ENCODE measurements at places on chromosomes 13 and 19. TPM values are rescaled to one million over a fixed set of nuclear protein-coding genes. Genes with fewer than 3 reads are reported as not detected.

DNA sequence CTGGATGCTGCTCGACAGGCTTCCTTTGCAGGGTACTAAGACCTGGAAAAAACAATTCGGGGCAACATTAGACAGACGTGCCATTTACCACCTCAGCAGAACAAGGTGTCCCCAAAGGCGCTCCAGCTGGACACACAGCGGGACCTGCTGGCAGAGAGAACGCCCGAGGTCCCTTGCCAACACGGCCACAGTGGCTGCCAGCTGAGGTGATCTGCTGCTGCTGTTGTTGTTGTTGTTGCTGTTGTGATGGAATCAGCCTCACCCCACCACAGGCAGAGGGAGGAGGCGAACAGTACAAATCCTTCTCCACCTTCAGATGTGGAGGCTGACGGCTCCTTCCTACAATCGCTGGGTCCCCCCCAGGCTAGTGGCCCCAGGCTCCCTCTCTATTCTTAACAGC is 25.2 kb downstream of the ANKRD27 start:
- H3K27ac ChIP-seq, result no peak overlapping the region
- H3K27me3 ChIP-seq, result no peaks in the 10 kb centered on the region
- peaks cover 15% of the 10 kb centered on the region for H3K36me3 ChIP-seq
- H3K4me3 ChIP-seq, result no peak overlapping the region

DNA sequence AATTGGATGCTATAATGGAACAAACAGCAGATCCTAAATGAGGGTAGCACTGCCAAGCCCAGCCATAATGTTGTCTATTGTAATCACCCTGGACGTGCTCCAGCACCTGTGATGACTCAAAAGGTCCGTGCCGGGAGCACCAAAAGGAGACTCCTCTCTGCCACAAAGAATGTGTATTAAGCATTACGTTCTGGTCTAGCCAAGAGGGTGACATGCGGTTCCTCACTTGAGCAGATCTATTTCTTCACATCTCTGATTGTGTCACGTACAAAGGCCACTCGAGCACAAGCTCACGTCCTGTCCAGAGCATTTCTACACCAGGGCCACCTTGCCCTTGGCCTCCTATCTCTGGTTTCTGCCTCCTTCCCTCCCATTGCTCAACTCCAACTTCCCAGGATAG is 219.9 kb upstream of the IRS2 start:
- H3K4me1 ChIP-seq, result peaks cover 4% of the 10 kb centered on the region
- no peaks in the 10 kb centered on the region for H3K27me3 ChIP-seq
- no peaks in the 10 kb centered on the region for H3K36me3 ChIP-seq

GRCh38 chr13:96934889-96935489 is 59.3 kb downstream of the OXGR1 start:
- no peaks in the 10 kb centered on the region for H3K27me3 ChIP-seq
- no peak for DNase-seq
- H3K4me3 ChIP-seq, result no peak overlapping the region
- no peaks in the 10 kb centered on the region for H3K36me3 ChIP-seq
- no peak overlapping the region for H3K27ac ChIP-seq

CCDC122 gene
- 3.9 TPM for total RNA-seq

DNA sequence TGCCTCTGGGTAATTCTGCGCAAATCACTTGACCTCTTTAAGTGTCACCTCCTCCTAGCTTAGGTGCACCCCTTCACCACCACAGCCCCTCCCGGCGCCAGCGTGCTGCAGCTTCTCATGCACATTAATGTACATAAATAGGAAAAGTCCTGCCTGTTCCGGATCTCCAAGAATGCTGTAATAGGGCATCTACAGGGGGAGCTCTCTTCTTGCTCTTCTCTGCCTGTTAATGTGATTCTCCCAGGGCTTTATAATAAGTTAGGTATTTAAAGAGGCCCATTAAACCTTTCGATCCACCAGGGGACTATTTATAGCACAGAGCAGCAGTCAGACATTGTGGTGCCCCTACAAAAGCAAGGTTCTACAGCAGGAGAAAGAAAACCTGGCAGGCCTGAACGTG is 35.3 kb downstream of the SOX1 start:
- H3K36me3 ChIP-seq, result no peaks in the 10 kb centered on the region
- H3K4me3 ChIP-seq, result no peak overlapping the region

ZNF829 gene
- total RNA-seq, result 6.4 TPM

IZUMO1 gene
- total RNA-seq, result not detected

RBM42 gene
- 55.1 TPM for total RNA-seq

FGF22 gene
- 1.7 TPM for total RNA-seq

GRCh38 chr19:28656644-28657043 is 556.3 kb downstream of the UQCRFS1 start:
- no peaks in the 10 kb centered on the region for H3K36me3 ChIP-seq
- no peak for DNase-seq
- H3K27ac ChIP-seq, result no peak overlapping the region
- H3K27me3 ChIP-seq, result no peaks in the 10 kb centered on the region

DNA sequence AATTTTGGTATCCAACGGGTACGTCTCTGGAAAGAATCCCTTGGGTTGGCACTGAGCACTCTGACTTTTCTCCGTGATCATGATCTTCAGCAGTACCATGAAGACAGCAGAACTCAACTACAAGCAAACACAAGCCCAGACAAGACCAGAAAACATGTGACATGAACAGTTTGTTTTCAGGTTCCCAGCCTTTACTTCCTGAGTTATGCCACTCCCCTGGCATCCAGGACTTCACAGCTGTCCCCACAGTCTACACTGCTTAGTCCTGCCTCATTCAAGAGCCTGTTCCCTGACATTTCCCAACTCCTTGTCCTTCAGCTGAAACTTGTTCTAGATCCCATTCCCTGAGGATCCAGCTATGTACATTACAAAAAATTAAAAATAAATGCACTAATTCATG is 4.9 kb upstream of the N4BP2L1 start:
- no peaks in the 10 kb centered on the region for H3K27me3 ChIP-seq
- H3K4me3 ChIP-seq, result no peak overlapping the region
- H3K27ac ChIP-seq, result no peak overlapping the region
- peaks cover 6% of the 10 kb centered on the region for H3K4me1 ChIP-seq

DNA sequence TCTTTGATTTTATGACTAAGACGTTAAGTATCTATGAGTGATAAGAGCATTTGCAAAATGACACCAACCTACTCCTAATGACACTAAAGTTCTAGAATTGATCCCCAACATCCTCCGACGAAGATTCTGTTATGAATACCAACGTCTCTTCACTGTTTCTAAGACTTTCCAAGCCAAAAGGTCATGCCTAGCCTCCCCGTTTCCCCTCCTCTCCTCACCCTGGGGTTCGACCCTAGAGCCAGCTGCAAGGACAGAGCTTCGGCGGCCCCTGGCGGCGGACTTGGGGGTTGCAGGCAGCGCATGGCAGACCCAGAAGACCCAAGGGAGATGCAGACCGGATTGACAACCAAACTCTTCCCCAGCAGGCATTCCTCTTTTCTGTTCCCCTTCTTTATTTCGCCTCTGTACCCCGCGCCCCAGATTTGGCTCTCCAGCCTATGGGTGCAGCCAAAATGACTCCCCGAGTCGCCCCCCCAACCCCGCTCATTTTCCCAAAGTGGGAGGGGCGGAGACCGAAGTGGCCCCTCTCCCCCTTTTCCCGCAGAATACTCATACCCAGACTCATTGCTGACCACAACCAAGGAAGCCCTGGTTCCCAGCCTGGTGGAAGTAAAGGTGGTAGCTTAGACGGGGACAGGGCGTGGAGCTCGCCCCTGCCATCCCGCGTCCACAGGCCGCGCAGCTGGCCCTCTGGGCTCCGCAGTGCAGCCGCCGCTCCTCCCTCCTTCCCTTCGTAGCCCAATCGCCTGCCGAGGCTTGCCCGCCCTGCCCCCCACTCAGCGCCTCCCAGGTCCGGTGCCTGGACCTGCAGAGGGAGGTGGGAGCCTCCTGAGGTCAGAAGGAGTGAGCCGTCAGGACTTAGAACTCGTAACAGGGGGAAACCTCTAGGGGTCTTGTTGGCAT is 4.1 kb upstream of the EML2 start:
- H3K36me3 ChIP-seq, result no peaks in the 10 kb centered on the region
- peak; percentile 86 for DNase-seq
- no peak overlapping the region for H3K4me3 ChIP-seq
- no peaks in the 10 kb centered on the region for H3K4me1 ChIP-seq
- H3K27ac ChIP-seq, result no peak overlapping the region
- peaks cover 41% of the 10 kb centered on the region for H3K27me3 ChIP-seq

GRCh38 chr19:35166100-35167063 is 11.8 kb downstream of the FXYD5 start:
- no peak overlapping the region for H3K27ac ChIP-seq
- H3K36me3 ChIP-seq, result no peaks in the 10 kb centered on the region
- H3K4me3 ChIP-seq, result no peak overlapping the region
- H3K27me3 ChIP-seq, result no peaks in the 10 kb centered on the region
- no peaks in the 10 kb centered on the region for H3K4me1 ChIP-seq
- DNase-seq, result peak; percentile 20

GRCh38 chr13:95698047-95698749 is 21.3 kb downstream of the DNAJC3 start:
- H3K27ac ChIP-seq, result no peak overlapping the region
- H3K4me1 ChIP-seq, result no peaks in the 10 kb centered on the region
- no peak for DNase-seq
- H3K36me3 ChIP-seq, result no peaks in the 10 kb centered on the region
- no peaks in the 10 kb centered on the region for H3K27me3 ChIP-seq

- no peaks in the 10 kb centered on the region for H3K36me3 ChIP-seq
- DNase-seq, result peak; percentile 86
- H3K4me3 ChIP-seq, result no peak overlapping the region
- H3K27ac ChIP-seq, result peak overlapping the region; percentile 19
These were observed 5.1 kb downstream of the CBARP start for GRCh38 chr19:1232652-1233072.

GRCh38 chr13:27960362-27961226 is 8.5 kb downstream of the CDX2 start:
- H3K36me3 ChIP-seq, result no peaks in the 10 kb centered on the region
- no peak overlapping the region for H3K27ac ChIP-seq
- peaks cover 100% of the 10 kb centered on the region for H3K27me3 ChIP-seq
- peak overlapping the region; percentile 40 for H3K4me3 ChIP-seq
- DNase-seq, result no peak
- peaks cover 17% of the 10 kb centered on the region for H3K4me1 ChIP-seq

GRCh38 chr13:21871382-21871781 is 200.5 kb downstream of the FGF9 start:
- DNase-seq, result no peak
- H3K36me3 ChIP-seq, result no peaks in the 10 kb centered on the region
- H3K4me3 ChIP-seq, result no peak overlapping the region
- no peaks in the 10 kb centered on the region for H3K4me1 ChIP-seq

GRCh38 chr13:100904293-100904976 is 229.8 kb upstream of the TMTC4 start:
- no peaks in the 10 kb centered on the region for H3K27me3 ChIP-seq
- H3K27ac ChIP-seq, result no peak overlapping the region
- no peak overlapping the region for H3K4me3 ChIP-seq
- no peaks in the 10 kb centered on the region for H3K4me1 ChIP-seq
- DNase-seq, result no peak
- H3K36me3 ChIP-seq, result no peaks in the 10 kb centered on the region

DNA sequence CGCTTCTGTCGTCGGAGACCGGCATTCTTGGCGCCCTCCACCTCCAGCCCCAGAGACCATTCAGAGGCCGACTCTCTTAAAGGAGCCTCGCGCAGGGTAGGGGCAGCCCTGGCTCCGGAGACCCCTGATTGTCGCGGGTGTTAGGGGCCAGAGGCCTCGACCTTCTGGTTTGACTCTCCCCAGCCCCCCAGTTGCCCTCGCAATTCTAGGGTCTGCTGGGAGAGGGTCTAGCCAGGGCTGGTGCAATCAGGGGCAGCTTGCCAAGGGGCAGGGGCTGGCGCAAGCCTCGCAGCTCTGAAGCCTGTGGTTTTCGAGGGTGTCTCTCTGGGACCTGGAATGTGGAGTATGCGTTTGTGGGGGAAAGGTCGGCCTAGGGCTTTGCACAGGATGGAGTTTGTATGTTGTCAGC is 1.6 kb upstream of the SLC7A10 start:
- no peaks in the 10 kb centered on the region for H3K36me3 ChIP-seq
- H3K27ac ChIP-seq, result no peak overlapping the region
- H3K4me1 ChIP-seq, result peaks cover 17% of the 10 kb centered on the region
- H3K27me3 ChIP-seq, result peaks cover 45% of the 10 kb centered on the region
- no peak overlapping the region for H3K4me3 ChIP-seq

ZNF649 gene
- total RNA-seq, result 14.6 TPM

ZNF724 gene
- 0.33 TPM for total RNA-seq

DNA sequence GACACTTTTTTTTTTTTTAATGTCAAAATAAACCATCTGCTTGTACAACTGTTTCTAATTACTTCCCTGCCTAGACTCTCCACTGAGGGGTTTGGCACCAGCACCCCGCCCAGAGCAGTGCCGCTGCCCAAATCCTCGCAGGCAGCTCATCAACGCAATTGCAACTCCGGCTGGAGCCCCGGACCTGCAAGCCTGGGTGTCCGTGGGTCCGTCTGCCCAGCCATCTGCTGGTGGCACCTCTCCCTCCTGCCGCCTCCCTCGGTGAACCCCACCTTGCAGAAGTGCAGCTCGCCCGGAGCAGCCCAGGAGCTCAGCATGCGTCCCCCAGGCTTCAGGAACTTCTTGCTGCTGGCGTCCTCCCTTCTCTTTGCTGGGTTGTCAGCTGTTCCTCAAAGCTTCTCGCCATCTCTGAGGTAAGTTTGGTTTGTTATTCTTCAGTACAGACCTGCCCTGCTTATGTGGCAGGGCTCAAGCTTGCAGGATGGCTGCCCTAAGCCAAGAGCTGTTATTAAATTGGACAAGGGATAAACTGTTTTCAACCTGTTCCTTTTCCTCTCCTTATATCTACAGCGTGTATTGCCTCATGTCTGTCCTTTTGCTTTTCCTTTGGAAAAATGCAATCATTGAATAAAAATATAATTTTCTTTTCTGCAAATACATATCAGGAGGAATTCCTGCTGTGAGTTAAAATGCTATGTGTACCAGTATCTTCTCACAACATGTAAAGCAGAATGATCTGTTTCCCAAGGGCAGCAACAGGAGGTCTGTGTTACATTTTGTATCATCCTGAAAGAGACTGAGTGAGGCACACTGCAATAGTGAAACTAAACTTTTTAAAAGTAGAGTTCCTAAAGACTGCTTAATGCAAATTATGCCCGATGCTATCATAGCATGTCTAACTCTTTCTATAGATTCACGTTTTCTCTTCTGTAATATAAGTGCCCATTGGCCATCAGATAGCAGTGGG is at the start of gene ITGBL1:
TSS of gene ITGBL1 (plus strand) at position 157 of the 967 bp plus-strand sequence. CDS start at position 316, 159 bp downstream.
- no peaks in the 10 kb centered on the region for H3K4me1 ChIP-seq
- peaks cover 9% of the 10 kb centered on the region for H3K27me3 ChIP-seq
- no peaks in the 10 kb centered on the region for H3K36me3 ChIP-seq
- H3K4me3 ChIP-seq, result peak within 1 kb of the TSS; percentile 20
- H3K27ac ChIP-seq, result no peak within 1 kb of the TSS

TMC4 gene
- total RNA-seq, result not detected

CALR3 gene
- total RNA-seq, result not detected

- no peak overlapping the region for H3K4me3 ChIP-seq
- H3K27ac ChIP-seq, result no peak overlapping the region
- peaks cover 38% of the 10 kb centered on the region for H3K4me1 ChIP-seq
These were observed 15.5 kb upstream of the ISYNA1 start for GRCh38 chr19:18453269-18454024.

ZNF442 gene
- 3.2 TPM for total RNA-seq

GRCh38 chr13:49638744-49639072 is 10.4 kb downstream of the ARL11 start:
- H3K27ac ChIP-seq, result no peak overlapping the region
- no peaks in the 10 kb centered on the region for H3K27me3 ChIP-seq
- no peak overlapping the region for H3K4me3 ChIP-seq
- H3K36me3 ChIP-seq, result no peaks in the 10 kb centered on the region

GRCh38 chr13:46490129-46490528 is 62.8 kb upstream of the LRCH1 start:
- H3K4me3 ChIP-seq, result no peak overlapping the region
- H3K27ac ChIP-seq, result no peak overlapping the region
- H3K27me3 ChIP-seq, result no peaks in the 10 kb centered on the region
- no peaks in the 10 kb centered on the region for H3K36me3 ChIP-seq
